Neural progenitor cell (in vitro differentiated cells): ENCODE measurements at places on chromosomes 16 and 17. TPM values are rescaled to one million over a fixed set of nuclear protein-coding genes. Genes with fewer than 3 reads are reported as not detected.

Gene TENT4B
- 10.4 and 15.2 TPM in 2 replicates for total RNA-seq

DNA sequence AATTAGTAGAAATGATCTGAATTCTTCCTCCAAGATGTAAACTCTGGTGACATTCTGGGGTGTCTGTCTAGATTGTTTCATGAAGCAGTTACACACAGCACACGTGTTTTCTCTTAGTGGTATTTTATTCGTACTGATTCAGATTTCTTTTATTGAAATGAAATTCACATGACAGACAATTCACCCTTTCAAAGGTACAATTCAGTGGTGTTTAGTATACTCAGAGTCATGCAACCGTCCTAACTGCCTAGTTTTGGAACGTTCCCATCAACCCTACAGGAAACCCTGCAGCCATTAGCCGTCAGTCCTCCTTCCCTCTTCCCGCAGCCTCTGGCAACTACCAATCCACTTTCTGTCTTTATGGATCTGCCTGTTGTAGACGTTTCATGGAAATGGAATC, 8.8 kb downstream of the WFDC1 start:
- DNase-seq, result no peak

Gene GAST
- total RNA-seq, result not detected in 2 replicates

DNA sequence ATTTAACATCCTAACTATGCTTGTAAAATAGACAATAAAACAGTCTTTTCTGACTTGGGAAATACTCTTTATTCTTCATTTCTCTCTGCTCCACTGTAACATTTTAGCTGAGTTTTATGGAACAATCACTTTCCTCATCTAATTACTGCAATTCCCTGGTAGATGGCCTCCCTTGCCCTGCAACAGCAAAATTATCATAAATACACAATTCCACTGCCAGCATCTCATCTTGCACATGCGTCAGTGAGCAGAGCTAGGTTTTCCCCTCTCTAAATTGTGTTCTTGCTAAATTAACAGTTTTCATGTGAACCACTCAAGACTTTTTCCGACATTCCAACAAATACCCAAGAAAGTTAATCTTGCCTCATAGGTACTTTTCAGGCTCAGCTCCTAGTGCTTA, 920.9 kb upstream of the GOT2 start:
- DNase-seq, result no peak

- DNase-seq, result no peak
Measured at GRCh38 chr16:56742030-56742984, 12.4 kb downstream of the NUP93 start.

DNA sequence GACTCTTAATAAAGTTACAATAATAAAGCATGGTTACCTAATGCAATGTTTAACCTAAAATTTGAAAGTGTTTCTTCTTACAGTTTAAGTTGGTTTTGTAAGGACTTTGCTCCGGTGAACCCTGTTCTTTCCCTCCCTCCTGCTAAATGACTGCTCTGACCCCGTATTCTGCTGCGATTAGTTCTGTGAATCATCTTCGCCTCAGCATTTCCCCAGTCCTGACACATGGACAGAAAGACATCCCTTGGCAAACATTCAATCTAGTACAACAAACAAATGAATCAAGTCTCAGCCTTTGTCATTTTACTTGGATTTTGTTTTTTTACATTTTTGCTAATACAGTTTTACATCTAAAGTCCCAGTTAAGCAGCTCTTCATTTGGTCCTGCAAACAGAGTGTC, 15.4 kb downstream of the KCNJ2 start:
- no peak for DNase-seq

Gene CDK3
- total RNA-seq, result 3.0 and 6.8 TPM in 2 replicates
